ENCODE measurements at places on chromosomes 7 and 10.

- peak; percentile 19 for DNase-seq
These were observed 124.4 kb downstream of the TACC2 start for GRCh38 chr10:122113161-122113944.

GRCh38 chr7:145633513-145633912, 483.1 kb upstream of the CNTNAP2 start:
- no peak for DNase-seq

DNA sequence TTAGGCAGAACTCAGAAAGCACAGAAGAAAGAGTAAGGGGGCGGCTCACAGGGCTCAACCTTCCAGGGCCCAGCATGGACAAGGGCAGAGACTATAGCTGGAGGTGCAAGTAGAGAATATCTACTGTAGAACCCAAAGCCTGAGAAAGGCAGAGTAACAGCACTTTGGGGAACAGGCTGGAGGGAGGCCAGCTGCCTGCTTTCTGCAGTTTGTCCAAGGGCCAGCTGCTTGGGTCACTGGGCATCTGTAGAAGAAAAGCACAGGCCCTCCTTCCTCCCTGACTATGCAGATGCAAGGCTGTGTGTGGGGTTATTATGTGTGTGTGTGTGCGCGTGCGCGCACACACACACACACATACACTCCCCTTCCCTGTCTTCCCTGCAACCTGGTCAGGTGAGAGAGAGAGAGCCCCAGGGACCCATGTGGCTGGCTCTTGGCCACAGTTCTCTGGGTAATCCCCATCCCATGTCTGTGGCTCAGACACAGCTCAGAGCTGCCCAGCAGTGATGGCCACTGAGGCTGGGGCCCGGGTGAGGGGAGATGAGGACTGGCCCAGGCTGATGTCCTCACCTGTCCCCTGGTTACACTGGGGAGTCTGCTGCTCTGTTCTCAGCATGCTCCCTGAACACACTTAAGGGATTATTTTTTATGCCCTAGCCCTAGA, 9.0 kb downstream of the ADRA2A start:
- DNase-seq: no peak

DNA sequence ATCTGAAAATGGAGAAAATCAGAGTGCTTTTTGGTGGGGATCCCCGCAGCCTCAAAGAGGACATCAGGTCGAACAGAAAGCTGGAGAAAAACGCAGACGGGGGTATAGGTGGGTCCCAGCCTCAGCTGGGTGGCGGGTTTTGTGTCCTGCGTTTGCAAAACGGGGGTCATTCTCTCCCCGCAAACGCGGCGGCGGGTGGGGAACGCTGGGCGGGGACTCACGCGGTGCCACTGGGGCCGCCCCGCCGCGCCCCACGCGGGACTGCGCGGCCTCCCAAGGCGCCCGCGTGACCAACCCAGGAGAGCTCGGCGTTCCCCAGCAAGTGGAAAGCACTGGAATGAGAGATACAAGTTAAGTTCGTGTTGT, 806 bp upstream of the VIPR2 start:
- no peak for DNase-seq

DNA sequence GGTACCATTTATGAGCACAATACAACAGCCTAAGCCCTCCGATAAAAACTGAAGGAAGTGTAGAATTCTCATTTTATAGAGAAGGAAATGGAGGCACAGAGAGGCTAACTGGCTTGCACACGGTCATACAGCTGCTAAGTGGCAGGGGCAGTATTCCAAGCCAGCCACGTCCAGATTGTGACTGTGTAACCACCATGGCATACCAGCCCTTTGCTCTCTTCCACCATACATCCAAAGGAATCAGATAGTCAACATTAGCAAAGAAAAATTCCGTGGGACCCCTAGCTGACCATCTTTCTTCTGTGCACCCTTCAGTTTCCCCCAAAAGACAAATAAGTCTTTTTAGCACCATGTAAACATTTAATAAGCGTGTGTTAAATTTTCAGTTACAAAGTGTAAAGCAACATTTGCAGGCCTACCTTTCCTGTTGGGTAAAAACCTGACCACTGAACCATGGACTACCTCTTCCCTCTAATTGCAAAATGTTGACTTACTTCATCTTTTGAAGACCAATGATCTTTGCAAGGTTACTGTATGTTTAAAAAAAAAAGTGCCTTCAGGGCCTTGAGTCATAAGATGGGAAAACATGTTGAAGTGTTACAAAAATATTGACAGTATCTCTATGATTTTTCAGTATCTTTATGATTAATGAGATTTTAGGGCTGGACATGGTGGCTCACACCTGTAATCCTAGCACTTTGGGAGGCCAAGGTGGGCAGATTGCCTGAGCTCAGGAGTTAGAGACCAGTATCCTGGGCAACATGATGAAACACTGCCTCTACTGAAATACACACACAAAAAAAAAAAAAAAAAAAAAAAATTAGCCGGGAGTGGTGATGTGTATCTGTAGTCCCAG, 24.3 kb upstream of the PDZD8 start:
- DNase-seq: no peak

- no peak for DNase-seq
These were observed 147.9 kb downstream of the PLXNA4 start for GRCh38 chr7:132428247-132428919.

DNA sequence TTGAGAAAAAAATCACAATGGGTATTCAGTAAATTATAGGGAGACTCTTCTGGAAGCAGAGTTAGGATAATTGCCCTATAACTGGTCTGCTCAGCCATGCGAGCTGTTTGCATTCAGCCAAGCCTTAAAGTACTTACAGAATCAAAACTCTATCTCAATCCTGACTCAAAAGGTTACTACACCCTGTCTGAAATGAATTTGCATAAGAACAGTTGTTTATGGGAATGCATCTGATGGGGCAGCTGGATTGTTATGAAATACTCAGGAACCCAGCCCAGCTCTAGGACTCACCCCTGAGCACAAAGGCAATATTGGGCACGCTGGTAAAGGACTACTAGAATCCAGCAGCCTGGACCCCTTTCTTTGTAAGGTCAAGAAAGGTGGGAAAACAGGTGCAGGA, 38.8 kb downstream of the AKR1B15 start:
- no peak for DNase-seq

DNA sequence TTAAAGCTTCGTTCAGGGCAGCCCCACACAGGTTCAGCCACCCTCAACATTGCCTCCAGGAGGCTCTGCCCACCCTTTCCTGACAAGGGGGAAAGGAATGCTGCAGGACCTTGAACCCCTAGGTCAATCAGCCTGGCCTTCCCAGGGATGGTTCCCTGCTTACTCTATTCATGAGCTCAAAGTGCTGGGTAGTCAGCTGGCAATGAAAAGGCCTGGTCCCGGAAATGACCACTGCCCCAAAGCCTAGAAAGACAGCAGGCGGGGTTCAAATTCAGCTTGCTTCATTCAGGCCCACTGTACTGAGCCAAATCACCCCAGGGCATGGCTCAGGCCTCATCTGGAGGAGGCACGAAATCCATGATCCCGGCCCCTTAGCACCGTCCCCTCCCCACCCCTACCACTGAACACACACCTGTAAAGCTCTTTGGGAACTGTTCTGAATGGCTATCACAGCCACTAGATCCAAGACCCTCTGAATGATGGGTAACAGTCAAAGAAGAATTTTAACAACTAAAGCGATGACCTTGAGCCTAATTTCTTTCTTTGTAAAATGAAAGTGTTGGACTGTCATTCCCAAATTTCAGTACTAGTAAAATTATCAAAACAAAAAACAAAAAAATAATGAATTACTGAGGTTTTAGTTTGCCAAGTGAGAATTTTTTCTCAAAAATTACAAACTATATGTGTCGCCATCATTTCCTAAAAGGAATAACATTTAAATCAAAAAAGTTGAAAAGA, 1.0 kb downstream of the URGCP start:
- DNase-seq: no peak

GRCh38 chr7:134449680-134450079, 9.2 kb downstream of the AKR1B1 start:
- DNase-seq: no peak

DNA sequence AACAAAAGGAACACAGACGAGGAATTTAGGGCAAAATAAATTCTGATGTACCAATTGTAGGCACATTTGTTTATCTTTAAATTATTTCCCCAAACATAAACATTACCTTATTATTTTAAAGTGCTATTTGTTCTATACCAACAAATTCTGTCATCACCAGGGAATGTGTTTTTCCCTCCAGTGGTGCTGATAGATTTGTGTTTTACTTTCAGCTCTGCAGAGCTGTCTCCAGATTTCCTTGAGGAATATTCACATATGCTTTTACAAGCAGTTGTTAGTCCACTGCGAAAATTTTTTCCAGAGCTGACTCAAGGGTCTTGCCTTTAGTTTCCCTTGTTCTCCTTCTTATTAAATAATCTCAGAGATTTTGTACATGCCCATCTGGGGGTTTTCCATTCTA, 362.8 kb downstream of the PHF14 start:
- no peak for DNase-seq

- DNase-seq: no peak
These were observed 195.1 kb downstream of the CCSER2 start for GRCh38 chr10:84523526-84523925.

GRCh38 chr7:44439926-44440325, 50.5 kb downstream of the NUDCD3 start:
- no peak for DNase-seq

DNA sequence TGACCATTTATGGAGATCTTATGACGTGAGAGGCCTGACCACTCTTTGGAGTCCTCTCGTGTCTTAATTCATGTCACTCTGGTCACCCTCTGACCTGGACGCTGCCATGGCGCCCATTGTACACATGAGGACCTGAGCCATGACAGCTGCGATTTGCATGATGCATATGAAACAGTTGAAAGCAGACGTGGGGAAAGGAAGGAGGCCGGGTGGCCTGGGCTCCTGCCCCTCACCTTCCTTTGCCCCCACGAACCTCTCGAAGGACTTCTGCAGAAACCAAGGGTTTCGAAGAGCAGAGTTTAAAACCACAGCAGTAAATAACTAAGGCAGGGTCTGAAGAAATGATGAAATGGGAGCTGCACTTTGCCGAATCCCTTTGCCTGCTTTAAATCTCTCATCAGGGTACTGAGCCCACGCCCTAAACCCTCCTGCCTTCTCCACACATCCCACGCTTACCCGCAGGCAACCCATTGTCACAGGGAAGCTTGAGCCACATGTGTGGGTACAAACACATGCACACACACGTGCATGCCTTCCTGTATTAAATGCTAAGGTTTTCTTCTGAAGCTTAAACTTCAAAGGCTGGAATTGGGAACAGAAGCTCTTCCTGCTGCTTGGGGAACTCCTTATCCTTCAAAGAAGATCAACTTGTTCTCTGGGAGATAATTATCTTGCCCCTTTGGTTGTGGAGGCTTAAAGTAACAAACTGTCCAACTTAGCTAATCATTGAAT, 11.7 kb upstream of the CALML3 start:
- DNase-seq: no peak
